Muscle of arm (tissue), 14 donors: ENCODE measurements at places on chromosomes 6 and 20.
A peak's percentile ranks its signal among the peaks of the same experiment; 100 is the strongest.

DNA sequence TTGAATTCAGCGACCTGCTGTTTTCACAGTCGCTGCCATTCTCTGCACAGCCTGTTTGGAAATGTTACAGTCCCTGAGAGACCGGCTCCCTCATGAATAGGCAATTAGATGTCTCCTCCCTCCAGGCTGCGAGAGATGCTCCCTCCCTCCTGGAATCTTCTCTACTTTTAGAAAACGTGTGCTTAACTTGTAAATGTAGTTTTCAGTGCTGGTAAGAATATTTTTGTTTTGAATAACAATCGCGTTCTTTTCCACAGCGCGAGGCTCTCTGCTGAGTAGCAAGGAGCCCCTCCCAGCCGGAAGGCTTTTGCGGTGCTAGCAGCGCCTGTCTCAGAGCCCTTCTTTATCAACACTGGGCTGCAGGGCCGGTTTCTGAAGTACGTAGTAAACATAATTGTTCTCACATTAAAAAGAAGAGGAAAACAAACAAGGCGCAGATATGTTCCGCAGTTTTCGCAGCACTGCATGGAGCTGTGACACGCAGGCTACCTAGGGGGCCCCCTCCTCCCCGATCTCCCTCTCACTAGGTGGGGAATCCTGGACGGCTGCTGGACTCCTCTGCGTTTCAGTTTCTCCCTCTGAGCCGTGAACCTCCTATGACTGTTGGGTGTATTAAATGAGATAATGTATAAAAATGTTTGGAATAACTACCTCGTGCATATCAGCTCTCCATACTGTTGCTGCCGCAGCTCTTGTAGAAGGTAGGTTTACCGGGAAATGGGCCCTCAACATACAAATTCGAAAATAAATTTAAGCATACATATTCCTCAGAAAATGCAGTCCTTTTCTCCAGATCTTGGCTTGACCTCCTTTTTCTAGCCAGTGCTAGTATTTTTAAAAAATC, 79.0 kb upstream of the SPACA1 start:
- no peak for DNase-seq

DNA sequence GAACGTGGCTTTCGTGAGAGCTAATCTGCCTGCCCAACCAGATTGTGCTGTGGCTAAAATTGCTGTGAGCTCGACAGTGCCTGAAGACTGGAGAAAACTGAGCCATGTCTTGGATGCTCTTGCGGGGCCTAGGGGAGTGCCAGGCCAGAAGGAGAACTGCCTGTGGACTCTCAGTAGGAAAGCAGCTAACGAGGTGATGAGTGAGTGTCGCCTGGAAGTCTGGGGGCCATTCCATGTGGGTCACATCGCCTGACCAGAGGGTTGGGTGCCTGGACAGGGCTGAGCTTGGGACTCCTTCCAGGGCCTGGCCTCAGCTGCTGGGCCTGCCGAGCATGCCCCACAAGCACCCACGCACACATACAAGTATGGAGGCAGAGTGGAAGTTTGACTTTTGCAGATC, 166.5 kb downstream of the VEGFA start:
- no peak for DNase-seq

DNA sequence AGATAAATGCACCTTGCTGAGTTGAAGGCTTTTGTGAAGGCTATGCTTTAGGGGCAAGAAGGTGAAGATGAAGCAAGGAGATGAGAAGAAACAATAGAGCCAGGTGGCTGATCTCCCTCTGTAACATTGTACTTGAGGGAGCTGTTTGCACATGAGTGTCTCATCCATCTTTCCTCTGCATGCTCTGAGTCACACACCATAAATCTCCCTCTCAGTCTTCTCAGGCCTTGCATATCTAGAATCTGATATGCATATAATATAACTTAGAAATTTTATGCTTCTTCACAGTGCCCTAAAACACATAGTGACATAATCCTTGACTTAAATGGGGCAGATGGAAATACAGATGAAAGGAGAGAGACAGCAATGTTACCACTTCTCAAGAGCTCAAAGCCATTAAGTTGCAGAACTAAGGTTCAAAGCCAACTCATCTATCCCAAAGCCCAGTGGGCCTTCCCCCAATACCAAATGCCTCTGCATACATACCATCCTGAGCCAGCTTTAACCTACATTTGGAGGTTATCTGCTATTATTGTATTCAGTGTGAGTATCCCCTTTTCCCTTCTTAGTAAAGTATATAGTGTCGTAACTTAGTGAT, 62.4 kb upstream of the STXBP5 start:
- no peak for DNase-seq

DNA sequence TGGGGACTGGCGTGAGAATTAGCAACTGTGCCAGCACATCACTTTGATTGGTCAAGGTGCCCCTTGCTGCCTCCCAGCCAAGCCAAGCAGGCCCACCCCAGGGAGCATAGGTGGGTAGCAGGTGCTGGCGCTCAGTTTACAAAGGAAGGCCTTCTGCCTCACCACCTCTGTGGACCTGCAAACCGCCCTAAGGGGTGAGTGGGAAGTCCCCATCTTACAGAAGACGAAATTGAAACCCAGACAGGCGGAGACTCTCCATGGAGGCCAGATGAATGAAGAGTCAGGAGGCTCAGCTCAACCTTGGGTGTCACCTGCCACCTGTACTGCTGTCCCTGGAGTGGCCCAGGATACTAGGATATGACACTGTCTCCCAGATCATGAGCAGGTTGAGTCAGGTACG, 21.5 kb upstream of the MAS1L start:
- no peak for DNase-seq

- no peak for DNase-seq
These were observed 68.9 kb downstream of the ZNF217 start for GRCh38 chr20:53524589-53525312.

DNA sequence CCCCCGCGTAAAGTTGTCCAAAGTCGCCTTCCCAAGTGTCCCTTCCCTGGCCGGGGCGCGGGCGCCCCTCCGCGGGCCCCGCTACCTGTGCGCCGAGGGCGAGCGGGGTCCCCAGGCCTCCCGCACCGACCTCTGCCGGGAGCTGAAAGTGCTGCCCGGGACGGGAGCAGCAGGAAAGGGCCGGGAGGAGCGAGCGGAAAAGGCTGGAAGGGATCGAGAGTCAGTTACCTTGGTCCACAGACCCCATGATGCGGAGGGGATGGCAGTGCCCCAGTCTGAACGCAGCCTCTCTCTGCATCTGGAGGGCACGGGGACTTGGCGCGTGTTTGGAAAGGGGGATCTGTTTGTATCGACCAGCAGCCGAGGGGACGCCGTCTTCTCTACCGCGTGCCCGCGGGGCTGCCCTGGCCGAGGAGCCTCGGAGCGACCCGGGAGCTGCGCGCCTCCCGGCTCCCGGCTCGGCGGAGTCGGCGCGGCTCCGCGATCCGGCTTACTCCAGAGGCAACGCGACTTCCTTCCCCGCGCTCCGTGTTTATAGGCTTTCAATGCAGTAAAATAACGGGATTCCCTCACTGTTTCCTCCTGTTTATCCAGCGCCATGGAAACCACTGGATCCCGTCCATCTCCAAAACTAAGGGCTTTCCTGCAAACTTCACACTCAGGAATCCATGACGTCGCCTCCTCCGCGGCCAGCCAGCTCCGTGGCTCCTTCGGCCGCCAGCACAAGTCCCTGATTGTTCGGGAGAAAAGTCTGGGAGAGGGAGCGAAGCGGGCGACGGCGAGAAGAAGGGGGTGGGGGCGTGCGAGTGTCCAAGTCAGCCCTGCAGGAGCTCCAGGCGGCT, 20.0 kb upstream of the NFATC2 start:
- peak; percentile 99 for DNase-seq

DNA sequence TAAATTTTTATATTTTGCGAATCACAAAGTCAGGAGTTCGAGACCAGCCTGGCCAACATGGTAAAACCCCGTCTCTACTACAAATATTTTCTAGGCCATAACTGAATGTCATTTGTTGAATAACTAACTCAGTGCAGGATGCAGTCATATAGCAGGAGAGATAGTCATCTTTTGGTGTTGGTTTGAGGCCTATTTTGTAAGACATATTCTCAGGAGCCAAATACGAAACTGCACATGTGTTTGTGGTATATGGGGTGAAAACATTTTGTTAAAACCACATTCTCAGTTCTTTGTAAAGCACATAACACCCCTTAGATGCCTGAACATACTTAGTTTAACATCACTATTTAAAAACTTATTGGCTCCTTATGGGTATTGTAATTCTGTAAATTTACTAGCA, 4.7 kb upstream of the ENPP5 start:
- no peak for DNase-seq

DNA sequence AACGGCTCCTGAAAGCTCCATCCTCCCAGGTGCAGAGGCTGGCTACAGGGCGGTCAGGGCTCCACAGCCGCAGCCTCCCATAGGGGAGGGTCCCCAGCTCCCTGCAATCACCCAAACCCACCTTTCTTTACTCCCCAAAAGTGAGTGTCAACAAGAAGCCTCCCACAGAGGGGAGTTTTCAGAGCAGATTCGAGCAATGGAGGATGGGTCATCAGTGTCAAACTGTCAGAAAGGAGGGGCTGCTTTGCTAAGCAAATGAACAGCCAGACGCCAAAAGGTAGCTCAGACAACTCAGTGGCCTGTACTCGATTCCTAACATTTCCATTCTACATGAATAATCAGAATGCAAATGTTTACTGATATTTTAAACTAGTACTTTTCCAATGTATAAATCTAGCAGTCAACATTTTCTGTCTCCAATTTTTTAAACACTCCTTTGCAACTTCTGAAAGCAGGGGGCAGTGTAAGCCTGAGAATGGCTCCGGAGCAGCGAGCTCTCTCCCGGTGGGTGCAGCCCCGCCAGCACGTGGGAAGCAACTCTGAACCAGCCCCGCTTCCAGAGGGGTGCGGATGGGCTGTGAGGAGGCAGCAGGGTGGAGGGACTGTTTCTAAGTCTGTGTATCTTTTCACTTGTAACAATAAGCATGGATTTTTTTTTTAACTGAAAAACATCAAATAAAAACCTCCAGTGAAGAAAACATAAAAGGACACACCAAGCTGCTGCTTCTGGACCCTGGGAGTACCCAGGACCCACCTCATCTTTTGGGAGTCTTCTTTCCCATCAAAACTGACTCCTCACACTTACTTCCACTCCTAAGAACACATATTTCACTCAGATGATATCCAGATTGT, 54.9 kb downstream of the TAF4 start:
- peak; percentile 64 for DNase-seq

- peak; percentile 2 for DNase-seq
These were observed 644 bp downstream of the RBL1 start for GRCh38 chr20:37095108-37095598.

GRCh38 chr6:35919085-35919826, 1.6 kb downstream of the SRPK1 start:
- DNase-seq, result no peak

DNA sequence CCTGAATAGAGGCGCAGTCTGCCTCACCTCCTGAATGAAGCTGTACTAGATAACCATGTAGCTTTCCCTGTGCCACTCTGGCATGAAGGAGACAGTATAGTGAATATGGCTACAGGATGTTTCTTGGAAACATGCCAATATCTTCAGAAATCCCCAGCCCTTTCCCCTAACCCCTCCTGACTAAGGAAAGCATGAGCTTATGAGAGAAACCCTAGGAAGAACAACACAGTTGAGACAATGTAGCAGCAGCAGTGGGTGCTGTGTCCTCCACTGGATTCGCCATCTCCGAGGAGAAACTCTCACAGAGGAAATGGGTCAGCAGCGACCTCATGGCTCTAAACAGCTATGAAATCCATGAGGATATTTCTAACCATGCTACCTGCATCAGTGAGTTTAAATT, 6.7 kb downstream of the HLA-DQA1 start:
- DNase-seq, result no peak

DNA sequence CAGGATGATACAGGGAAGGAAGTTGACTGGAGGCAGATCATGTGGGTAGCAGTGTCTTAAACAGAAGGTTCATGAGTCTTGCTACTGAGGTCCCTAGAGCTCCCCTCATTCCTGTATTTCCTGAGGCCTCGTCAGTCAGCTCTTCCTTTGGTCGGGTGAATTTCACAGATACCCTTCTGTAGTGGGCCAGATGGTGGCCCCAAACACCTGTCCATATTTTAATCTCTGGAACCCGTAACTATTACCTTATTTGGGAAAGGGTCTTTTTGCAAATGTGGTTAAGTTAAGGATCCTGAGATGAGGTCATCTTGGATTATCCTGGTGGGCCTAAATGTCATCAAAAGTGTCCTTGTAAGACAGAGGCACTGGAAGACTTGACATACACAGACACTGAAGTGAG, 9.6 kb downstream of the KCNS1 start:
- DNase-seq, result no peak

DNA sequence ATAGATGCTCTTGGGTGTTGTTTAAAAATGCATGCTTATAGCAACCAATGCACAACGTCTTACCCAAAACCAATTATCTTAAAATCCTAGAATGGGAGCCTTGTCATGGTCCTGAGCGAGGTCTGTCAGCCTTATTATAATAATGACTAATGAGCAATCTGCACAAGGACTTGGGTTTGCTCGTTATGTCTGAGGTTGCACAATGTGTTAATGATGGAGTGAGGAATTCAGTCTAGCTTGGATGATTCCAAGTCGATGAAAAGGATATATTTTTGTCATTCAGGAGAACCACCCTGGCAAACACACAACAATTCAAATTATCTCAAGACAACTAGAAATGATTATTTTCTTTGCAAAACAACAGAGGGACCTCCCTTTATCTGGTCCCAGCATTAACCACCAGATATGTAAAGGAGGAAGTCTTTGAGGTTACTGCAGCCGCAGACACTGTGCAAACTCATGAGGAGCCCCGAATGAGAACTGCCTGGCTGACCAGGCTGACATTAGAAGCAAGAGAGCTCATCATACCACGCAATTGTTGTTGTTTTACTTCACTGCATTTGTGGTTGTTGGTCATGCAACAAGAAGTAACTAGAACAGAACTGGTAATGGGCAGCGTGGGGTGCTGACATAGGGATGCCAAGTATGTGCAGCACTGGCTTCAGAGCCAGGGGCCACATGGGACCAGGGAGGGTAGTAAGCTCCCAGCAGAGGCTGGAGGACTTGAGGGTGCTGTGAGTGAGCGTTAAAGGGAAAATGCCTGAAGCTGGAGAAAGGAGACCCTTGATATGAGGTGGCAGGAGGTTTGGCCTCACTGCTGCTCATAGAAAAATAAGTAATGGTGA, 488.3 kb downstream of the CDH26 start:
- DNase-seq, result no peak

GRCh38 chr6:35804996-35805736, at the start of gene LHFPL5:
Gene LHFPL5, plus strand, starts transcription at chr6:35805352. Its CDS starts 319 bp downstream, at chr6:35805671.
- DNase-seq, result peak; percentile 52

- DNase-seq, result no peak
These were observed 38.4 kb downstream of the AKAP7 start for GRCh38 chr6:131173680-131174079.

DNA sequence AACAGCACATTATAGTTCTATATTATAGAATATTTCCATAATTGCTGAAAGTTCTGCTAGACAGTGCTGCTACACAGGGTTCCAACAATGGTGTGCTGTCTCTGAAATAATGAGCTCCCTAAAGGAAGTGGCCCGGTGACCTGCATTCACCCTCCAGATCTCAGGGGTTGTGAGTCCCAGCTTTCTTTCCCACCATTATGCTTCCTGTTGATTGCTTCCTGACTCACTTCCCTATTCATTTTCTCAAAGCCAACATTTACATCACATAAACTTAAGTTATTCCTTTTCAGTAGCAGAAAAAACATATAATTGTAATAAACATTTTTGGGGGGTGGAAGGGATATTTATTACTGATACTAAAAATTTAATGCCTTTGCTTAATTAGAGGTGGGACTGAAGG, 12.9 kb upstream of the CCN6 start:
- no peak for DNase-seq

GRCh38 chr6:92762443-92763273, 656.7 kb downstream of the EPHA7 start:
- DNase-seq, result no peak
